Activated CD4-positive, alpha-beta T cell treated with anti-CD3 and anti-CD28 coated beads for 48 hours (primary cell): ENCODE measurements at places on chromosomes 12 and 14.
A peak's percentile ranks its signal among the peaks of the same experiment; 100 is the strongest.

DNA sequence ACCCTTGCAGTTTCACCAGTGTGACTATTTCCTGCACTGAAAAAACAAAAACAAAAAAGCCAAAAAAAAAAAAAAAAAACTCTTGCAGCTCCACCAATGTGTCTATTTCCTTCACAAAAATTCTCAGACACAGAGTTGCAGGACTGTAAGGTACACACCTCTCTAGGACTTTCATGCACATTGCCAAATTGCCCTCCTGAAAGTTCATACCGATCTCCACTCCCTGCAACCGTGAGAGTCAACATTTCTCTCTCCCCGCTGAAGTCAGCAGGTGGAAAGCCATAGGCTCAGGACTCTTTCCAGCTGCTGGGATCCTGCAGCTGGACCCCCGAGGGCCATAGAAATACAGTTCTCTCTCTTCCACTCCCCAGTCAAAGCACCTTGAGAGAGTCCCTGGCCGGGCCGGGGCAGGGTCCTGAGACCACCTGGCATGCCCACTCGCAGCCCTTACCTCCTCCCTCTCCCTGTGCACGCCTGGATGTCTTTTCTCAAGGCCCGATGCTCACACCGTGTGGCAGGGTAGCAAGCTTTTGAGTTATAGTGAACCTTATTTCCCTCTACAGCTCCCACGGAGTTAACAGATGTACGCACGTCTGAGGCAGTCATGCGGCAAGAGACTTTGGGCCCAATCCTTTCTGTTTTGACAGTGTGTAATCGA is 23.6 kb downstream of the MMAB start:
- no peak for DNase-seq

GRCh38 chr12:84136862-84137367 is 775.7 kb downstream of the SLC6A15 start:
- no peak for DNase-seq

DNA sequence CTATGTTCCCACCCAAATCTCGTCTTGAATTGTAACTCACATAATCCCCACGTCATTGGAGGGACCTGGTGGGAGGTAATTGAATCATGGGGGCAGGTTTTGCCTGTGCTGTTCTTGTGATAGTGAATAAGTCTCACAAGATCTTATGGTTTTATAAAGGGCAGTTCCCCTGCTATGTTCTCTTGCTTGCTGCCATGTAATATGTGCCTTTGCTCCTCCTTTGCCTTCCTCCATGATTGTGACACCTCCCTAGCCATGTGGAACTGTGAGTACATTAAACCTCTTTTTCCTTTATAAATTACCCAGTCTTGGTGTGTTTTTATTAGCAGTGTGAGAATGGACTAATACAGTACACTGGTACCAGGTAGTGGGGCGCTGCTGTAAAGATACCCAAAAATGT is 177.6 kb upstream of the SYT10 start:
- no peak for DNase-seq

DNA sequence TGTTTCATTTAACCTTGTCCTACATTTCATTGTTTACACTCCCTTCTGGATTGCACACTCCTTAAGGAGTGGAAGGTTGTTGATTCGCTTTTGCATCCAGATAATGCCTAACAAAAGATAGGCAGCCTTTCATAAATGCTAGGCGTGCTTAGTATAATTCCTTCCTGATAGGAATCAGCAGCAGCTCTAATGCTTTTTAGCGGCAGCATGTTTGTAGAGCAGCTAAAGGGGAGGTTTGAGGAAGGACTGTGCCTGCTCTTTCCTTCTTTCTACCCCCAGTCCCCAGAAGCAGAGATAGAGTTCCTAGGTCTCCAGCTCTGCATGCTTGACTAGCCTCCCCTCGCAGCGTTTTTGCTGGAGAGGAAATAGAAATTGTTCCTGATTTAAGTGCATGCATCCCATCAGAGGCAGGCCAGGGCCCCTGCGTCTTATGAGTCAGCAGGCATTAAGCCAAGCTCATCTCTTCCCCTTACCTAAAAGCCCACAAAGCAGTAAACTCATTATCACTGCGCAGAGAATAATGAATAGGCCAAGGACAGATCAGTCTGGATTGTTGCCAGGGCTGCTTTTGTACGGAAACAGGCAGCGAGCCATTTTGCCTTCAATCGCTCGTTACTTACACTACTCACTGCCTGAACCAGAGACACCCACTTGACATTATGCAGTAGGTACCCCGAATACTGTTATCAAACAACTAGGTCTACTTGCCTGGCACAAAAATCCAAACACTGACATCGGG is 14.0 kb upstream of the TBPL2 start:
- no peak for DNase-seq

- DNase-seq, result no peak
These were observed 11.0 kb downstream of the DLGAP5 start for GRCh38 chr14:55180434-55180833.

DNA sequence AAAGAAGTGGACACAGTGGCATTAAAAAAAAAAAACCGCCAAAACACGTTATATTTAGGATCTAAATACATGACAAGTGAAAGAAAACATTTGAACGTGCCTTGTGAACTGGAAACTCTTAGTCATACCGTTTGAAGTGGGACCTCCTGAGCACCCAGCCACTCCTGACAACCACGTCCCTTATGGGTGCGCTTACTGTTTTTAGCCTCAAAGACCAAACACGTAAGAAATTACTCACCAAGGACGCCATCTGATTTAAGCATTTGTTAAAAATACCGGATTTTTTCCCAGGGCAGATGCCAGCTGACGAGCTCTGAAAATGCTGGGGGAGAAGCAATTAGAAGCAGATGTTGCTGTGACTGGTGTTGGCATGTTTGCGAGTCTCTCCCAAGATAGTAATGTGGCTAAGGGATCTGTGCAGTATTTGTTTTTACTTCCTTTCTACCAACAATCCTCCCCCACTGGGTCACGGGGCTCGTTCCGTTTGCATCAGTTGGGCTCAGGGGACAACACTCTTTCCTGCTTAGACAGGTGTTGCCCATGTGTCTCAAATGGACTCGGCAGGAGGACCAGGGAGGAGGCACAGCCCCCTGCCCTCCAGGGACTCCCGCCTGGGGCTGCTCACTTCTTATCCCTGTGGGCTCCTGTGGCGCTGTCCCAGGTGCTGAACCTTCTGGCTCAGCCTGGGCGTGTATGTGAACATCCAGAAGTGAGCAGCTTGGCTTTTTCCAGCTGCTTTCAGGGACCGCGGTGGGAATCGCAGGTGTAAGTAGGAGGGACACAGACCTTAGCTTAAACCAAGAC is 101.0 kb downstream of the BEGAIN start:
- peak; percentile 74 for DNase-seq

- peak; percentile 82 for DNase-seq
These were observed 4.2 kb downstream of the RDH5 start for GRCh38 chr12:55724226-55724939.

- DNase-seq, result peak; percentile 77
These were observed 35.6 kb downstream of the KRT76 start for GRCh38 chr12:52741375-52742195.

- DNase-seq, result no peak
These were observed 27.7 kb upstream of the TMED10 start for GRCh38 chr14:75204116-75204515.

DNA sequence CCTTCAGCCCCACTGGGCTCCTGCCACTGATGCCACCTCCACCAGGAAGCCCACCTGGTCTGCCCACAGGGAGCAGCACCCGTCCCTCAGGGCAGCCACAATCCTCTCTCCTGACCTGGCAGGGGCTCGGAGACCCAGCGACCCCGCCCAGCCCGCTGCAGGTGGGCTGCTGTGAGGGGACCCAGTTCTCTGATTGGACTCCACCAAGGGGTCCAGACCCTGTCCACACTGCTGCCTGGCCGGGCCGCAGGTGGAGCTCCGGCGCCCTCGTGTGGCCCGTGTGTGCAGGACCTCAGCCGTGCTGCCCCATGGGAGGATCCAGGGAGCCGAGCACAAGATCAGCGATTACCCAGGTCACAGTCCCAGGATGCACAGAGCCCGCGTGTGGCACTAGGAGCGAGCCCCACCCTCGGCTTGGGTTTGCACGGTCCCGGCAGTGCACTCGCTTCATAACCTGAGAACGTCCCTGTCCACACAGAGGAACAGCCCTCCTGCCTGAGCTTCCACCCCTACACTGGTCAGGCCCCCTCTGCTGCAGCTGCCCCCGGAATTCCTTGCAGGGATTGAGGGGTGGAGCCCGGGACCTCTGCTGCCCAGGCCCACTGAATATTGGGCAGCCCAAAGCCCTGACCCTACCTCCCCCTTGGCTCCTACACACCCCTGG is 35.4 kb upstream of the TMEM179 start:
- DNase-seq, result peak; percentile 66

- no peak for DNase-seq
These were observed 3.0 kb downstream of the ACRBP start for GRCh38 chr12:6644257-6644596.
